ENCODE measurements at places on chromosomes 2 and 18.

DNA sequence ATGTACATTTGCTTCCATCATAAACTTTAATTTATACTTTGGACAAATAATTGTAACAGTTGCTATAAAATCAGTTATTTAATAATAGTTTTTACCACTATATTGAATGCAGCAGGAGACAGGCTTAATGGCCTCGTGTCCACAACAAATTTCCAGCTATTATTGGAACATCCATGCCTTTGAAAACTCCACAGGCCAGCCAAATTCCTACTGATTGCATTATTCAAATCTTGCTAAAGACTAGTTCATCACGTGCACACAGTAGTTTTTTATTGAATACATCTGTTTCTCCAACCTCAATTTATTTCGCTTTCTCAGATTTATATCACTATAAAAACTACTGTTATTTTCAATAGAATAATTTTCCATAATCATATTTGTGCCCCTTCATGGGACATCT is 18.4 kb upstream of the PTPRM start:
- no peak for DNase-seq

GRCh38 chr2:203692031-203692710 is 14.3 kb upstream of the CD28 start:
- no peak for DNase-seq

DNA sequence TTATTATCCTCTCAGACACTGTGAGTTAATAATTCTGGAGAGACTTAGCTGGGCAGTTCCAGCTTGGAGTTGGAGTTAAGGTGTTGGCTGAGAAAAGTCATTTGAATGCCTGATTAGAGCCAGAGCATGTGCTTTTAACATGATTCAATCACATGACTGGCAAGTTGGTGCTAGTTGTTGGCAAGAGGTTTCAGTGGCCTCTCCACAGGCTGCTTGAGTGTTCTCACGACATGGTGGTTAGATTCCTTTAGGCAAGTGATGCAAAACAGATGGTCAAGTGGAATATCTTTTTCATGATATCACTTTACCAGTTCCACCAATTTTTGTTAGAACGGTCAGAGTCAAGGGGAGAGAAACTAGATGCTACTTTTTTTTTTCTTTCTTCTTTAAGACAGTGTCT is 262.7 kb upstream of the FN1 start:
- no peak for DNase-seq

DNA sequence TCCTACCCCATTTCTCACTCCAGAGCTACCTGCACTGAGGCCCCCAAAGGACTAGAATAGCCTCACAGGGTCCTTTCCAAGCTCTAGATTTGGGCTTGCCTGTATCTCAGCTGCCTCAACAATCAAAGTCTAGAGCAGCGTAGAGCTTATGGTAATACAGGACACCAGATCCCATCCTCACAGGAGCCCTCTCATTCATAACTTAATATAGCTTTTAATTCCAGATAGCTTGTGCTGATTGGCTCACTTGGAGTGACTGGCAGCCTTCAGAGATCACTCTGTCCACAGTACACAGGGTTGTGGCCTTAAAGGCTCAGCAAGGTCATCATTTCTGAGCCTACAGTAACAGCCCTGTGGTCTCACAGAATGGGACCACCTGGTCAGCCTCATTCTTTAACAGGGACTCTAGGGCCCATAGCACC is 51.4 kb downstream of the ZFP36L2 start:
- no peak for DNase-seq

- no peak for DNase-seq
These were observed 40.5 kb downstream of the MYO3B start for GRCh38 chr2:170218456-170218855.

DNA sequence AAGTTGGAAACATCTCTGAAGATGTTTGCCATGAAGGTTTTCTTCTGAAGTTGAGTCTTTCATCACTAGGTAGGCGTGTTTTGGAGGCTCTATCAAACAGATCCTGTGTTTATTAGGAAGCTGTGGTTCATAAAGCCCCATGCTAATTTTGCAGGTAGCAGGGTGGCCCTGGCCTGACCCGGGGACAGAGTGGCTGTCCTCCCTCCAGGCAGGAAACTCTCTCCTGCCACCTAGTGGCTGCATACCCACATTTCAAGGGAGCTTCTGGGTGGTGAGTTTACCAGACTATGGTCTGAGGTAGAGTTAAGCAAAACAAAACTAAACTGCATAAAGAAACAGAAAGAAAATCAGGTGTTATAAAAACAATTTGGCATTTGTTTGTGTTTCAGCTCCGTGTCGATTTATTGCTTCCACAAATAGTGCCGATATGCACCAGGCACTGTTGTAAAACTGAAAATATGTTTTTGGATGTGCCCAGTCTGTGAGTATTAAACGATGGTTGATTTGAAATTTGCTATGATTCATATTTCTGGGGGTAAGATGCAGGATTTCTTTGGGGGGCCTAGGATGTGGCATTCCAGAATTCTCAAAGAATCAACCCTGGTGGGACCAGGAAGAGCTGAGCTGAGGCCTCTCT is 26.0 kb upstream of the IL37 start:
- peak; percentile 27 for DNase-seq

DNA sequence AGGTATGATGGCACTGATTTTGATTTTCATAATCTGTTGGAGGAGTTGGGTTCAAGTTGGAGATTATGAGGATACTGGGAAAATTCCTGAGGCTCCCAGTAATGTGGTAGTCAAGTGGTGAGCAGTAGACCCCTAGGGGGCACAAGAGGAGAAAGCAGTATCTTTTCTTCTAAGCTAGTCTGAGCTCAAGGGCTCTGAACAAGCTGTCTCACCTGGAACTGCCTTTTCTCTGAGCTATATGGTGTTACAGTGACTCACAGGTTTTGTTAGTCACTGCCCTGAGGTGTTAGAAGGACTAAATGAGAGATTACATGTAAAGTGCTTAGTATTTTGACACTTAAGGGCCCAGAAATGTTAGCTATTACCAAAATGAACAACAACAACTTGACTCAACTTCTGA is 42.2 kb downstream of the CD302 start:
- no peak for DNase-seq

DNA sequence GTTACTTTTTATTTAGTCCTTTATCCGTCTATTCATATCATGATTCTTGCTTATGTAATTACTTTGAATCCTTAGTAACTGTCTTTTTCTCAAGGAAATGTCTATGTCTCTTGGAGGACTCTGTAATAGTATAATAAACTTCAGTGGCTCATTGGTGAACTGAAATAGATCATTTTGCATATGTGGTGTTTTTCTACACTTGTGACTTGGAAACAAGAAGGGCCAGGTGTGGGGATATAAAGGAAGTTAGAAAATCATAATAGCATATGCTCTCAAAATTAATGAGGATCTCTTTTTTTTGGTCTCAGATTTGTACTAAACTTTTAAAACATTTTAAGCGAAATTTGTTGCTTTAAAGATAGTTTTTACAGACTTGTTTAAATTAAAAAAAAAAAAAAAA is 453.0 kb upstream of the CDH20 start:
- no peak for DNase-seq

- no peak for DNase-seq
These were observed 11.0 kb downstream of the TANK start for GRCh38 chr2:161170958-161171932.

DNA sequence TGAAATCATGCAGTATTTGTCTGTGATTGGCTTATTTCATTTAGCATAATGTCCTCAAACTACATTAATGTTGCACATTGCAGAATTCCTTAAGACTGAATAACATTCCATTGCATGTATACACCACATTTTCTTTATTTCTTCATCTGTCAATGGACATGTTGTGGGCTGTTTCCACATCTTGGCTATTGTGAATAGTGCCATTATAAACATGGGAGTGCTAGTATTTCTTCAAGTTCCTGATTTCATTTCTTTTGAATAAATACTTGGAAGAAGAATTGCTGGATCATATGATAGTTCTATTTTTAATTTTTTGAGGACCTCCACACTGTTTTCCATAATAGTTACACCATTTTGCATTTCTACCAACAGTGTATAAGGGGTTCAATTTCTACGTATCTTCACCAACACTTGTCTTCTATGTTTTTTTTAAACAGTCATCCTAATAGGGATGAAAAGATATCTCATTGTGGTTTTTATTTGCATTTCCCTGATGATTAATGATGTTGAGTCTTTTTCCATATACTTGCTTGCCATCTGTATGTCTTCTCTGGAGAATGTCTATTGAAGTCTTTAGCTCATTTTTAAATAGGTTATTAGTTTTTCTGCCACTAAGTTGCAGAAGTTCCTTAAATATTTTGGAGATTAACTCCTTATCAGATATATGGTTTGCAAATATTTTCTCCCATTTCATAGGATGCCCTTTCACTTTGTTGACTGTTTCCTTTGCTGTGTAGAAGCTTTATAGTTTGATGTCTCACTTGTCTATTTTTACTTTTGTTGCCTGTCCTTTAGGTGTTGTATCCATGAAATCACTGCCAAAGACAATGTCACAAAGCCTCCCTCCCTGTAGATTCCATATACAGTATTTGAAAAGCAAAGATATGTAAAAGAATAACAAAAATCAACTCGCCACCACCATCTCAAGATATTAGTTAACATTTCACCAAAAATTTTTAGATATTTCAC is 14.6 kb downstream of the FBXO11 start:
- no peak for DNase-seq

DNA sequence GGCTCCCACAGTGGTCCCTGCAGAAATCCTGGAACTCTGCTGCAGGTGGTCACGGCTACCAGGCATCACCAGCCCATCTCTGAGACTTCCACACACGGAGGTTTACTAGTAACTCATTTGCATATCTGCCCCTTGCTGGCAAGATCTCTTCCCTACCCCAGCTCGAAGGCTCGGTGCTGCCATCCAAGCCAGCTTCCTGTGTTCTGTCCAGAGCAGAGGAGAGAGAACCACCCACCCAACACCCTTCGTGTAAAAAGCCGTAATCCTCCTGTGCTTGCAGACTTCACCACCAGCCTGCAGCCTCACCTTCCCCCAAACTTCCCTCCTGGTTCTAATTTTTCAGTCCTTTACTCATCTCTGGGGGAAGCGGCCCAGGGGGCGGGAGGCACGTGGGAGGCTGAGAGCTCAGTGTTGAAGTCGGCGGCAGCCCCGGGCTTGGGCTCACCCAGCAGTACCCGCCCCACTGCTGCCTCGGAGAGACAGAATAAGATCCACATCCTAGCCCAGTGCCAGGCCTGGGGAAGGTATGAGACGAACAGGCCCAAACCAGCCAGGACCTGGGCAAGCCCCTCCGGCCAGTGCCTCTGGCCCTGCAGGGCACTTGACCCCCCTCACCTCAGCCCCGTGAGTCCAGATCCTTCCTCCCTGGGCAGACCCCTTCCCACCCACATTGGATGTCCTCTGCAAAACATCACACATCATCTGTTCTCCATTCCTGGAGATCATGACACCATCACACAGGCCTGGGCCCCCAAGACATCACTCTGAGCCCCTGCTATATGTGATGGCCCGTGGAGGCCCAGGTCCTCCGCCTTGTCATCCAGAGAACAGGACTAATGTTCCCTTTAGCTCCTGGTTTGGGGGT is 145.8 kb upstream of the ID2 start:
- no peak for DNase-seq

- DNase-seq: no peak
These were observed 414.6 kb upstream of the TRIB2 start for GRCh38 chr2:12302140-12302539.

- no peak for DNase-seq
These were observed 660.1 kb upstream of the SLC8A1 start for GRCh38 chr2:41111836-41112627.

- DNase-seq: no peak
These were observed 31.0 kb downstream of the CCDC195 start for GRCh38 chr2:224685121-224685520.

GRCh38 chr2:25252291-25253152 is 84.1 kb upstream of the POMC start:
- peak; percentile 49 for DNase-seq

DNA sequence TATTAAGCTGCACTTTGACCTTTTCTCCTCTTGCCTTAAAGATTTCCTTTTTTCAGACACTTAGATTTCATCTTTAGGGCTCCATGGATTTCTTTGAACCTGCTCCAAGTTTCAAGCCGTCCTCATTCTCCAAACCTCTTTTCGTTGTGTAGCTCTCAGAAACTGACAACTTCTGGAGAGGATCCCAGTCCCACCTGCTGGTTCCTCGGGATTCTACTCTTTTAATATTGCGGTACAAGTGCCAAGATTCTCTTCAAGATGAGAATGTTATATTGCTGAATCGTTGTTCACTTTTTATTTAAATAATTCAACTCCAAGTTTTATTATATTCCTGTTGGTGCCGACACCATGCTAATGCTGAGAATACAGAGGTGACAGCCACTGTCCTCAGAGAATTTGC is 141.1 kb downstream of the CDH20 start:
- DNase-seq: no peak

DNA sequence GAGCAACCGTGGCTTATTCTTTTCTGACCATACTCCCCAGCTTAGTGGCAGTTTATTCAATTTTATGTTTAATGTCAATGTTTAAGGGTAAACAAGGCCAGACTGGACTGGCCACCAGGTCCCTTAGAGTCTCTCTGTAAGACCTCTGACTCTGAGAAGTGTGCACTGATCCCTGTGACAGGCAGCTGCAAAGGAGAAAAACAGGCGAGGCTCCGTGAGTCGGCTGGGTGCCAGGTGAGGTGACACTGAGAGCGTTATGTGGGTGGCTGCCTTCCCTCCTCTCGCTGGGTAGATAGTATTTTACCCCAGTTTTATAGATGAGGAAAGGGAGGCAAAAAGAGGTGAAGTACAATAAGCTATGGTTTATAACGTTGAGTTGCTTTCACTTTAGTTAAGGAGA is 139.4 kb upstream of the HDAC4 start:
- DNase-seq: no peak

- DNase-seq: no peak
These were observed 3.9 kb upstream of the MYL1 start for GRCh38 chr2:210318891-210319290.

GRCh38 chr2:215919624-215920243 is 93.6 kb downstream of the MREG start:
- DNase-seq: no peak
